ENCODE measurements at places on chromosomes 12 and 14. TPM values are rescaled to one million over a fixed set of nuclear protein-coding genes. Genes with fewer than 3 reads are reported as not detected.

- no peaks in the 10 kb centered on the region for H3K36me3 ChIP-seq
- H3K27me3 ChIP-seq = no peaks in the 10 kb centered on the region
- H3K4me3 ChIP-seq = no peak overlapping the region
- no peak for DNase-seq
- H3K4me1 ChIP-seq = no peaks in the 10 kb centered on the region
- H3K27ac ChIP-seq = no peak overlapping the region
Observed at GRCh38 chr12:4899364-4899763, 10.3 kb upstream of the KCNA1 start.

KRT5 gene
- total RNA-seq = not detected

GRCh38 chr14:23237772-23238594 lies at the start of gene RNF212B:
TSS of gene RNF212B (plus strand) at chr14:23237936. CDS start at chr14:23240346, 2,410 bp downstream.
- no peaks in the 10 kb centered on the region for H3K36me3 ChIP-seq
- peak within 1 kb of the TSS; percentile 7 for H3K4me3 ChIP-seq

NFATC4 gene
- 0.81 TPM for total RNA-seq

P2RX2 gene
- total RNA-seq = not detected

- no peaks in the 10 kb centered on the region for H3K36me3 ChIP-seq
- no peaks in the 10 kb centered on the region for H3K4me1 ChIP-seq
- H3K27ac ChIP-seq = no peak overlapping the region
Observed at GRCh38 chr12:81187686-81188085, 109.8 kb downstream of the ACSS3 start.

- DNase-seq = peak; percentile 94
- H3K27me3 ChIP-seq = no peaks in the 10 kb centered on the region
Observed at GRCh38 chr14:22766457-22767322, at the start of gene OXA1L. TSS of gene OXA1L (plus strand) at chr14:22766688. CDS start at chr14:22766702, 14 bp downstream.

AQP2 gene
- not detected for total RNA-seq

DNA sequence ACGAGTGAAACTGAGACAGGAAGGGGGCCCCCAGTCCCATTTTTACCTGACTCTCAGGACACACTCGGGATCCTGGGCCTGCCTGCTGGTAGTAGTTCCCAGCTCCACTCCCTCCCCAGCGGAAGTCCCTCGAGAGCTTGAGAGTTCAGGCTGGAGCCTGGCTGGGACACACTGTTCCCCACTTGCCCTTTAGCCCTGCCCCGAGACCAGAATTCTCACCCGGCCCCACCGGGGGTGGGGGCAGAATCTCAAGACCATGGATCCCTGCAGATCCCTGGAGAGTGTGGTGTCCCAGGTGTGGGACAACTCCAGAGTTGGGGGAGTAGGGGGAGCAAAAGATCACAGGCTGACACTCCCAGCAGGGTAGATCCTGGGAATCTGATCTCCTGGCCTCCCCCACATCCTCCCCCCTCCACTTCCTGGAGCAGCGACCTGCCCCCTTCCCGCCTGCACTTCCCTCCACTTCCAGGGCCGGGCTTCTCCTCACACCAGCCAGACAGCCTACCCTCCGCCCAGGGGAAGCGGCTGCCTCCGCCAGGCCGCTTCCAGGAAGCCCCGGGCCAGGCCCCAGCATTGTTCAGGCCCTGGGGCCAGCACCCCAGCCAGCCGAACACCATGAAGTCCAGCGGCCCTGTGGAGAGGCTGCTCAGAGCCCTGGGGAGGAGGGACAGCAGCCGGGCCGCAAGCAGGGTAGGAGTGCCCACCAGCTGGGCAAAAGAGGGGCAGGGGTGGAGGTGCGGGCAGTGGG lies at the start of gene TNS2:
Gene TNS2, plus strand, starts transcription at position 495 of the 748 bp plus-strand sequence. Its CDS starts 121 bp downstream, at position 616.
- no peak for DNase-seq
- H3K4me3 ChIP-seq = no peak within 1 kb of the TSS
- H3K27ac ChIP-seq = peak within 1 kb of the TSS; percentile 31
- peaks cover 14% of the 10 kb centered on the region for H3K4me1 ChIP-seq
- no peaks in the 10 kb centered on the region for H3K27me3 ChIP-seq

LRRC10 gene
- total RNA-seq = not detected

DNA sequence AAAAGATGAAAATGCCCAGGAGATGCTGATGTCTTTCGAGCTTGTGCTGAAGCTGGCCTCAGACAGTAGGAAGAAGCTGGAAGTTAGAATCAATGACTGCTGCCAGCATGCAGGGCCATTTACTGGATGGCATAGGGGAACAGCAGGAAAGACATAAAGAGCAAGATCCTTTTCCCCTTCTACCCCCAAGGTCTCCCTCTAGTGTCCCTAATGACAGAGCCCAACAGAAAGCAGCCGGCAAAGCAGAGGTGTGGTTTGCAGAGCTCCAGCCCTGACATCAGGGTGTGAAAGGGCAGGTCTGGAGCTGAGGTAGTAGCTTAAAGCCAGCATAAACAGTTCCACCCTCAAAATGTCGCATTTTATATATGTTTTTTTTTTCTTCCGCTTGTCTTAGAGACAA lies 1560.7 kb upstream of the TMEM132C start:
- no peak for DNase-seq
- H3K36me3 ChIP-seq = no peaks in the 10 kb centered on the region
- H3K4me1 ChIP-seq = no peaks in the 10 kb centered on the region
- no peak overlapping the region for H3K27ac ChIP-seq
- H3K27me3 ChIP-seq = no peaks in the 10 kb centered on the region

SERPINA10 gene
- total RNA-seq = not detected

TPH2 gene
- total RNA-seq = not detected

FGD6 gene
- 0.75 TPM for total RNA-seq

KRT4 gene
- total RNA-seq = not detected

DNA sequence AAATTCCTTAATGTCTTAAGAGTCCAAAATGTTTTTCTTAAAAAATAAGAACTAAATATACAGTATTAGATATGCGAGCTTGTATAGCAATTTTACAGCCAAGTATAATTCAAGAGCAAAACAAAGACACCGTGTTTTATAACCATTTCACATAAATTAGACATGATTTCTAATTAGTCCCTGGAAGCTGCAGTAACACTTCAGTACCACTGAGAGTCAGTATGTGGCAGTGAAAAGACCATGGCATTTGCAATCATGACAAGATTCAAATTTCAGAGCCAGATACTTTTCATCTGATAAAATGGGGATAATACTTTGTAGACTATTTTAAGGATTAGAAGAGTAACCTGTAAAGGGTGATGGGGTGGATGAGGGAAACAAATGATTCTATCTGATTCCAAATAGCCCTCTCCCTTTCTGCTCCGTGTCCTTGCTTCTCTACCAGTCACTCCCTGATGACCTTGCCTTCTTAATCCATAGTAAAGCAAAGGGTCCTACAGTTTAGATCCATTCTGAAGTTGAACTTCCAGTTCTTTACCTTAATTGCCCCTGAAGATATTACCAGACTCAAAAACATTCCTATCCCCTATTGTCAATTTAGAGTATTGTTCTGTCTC lies 145.4 kb upstream of the ABCD2 start:
- no peak overlapping the region for H3K27ac ChIP-seq
- H3K27me3 ChIP-seq = no peaks in the 10 kb centered on the region
- DNase-seq = peak; percentile 1
- no peaks in the 10 kb centered on the region for H3K4me1 ChIP-seq
- no peak overlapping the region for H3K4me3 ChIP-seq

- H3K27me3 ChIP-seq = no peaks in the 10 kb centered on the region
- DNase-seq = no peak
- no peak overlapping the region for H3K27ac ChIP-seq
- no peaks in the 10 kb centered on the region for H3K4me1 ChIP-seq
Observed at GRCh38 chr14:71441126-71441525, 491.1 kb upstream of the RGS6 start.

DNA sequence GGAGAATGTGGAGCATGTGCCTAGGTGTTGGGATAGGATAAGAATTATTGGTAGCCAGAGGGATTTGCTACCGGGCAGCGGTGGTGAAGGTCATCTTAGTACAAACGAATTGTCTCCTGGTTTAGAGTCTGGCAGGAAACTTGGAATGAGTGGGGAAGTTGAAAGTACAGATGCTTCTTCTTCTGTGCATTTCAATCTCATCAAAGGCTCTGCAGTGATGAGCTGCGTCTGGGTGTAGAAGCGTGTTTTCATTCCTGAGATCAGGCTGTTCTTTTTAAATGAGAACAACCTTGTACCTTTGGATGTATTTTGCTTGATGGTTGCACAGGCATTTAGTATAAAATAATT lies 2.1 kb downstream of the WNK1 start:
- peaks cover 37% of the 10 kb centered on the region for H3K4me1 ChIP-seq
- H3K27ac ChIP-seq = peak overlapping the region; percentile 57
- no peak for DNase-seq
- no peaks in the 10 kb centered on the region for H3K27me3 ChIP-seq

DNA sequence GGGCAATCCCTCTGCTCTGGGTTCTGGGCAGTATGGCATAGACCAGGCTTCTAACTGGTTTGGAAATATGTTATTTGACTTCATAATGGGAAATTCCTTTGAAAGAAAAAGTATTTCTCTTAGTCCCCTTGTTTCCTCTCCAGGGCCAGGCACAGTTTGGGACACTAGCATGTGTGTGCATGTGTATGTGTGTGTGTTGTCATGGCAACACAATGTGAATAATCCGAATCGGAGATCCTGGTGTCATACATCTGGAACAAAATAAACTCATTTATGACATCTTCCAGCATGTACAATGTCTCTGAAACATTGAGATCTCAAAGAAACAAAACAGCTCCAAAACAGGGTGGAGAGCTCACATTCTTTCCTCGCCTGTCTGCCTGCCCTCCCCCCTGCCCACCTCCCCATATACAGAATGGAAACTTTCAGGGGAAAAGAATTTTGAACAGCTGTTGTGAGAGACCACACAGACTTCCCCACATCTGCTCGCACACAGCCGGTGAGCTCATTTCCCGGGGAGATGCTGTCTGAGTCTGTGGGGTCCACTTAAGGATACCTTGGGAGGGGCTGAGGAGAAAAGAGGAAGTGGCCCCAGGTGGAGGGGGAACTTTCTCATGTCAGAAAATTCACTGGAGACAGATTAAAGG lies 55.5 kb upstream of the PARP11 start:
- H3K27ac ChIP-seq = no peak overlapping the region
- no peaks in the 10 kb centered on the region for H3K36me3 ChIP-seq
- peaks cover 28% of the 10 kb centered on the region for H3K4me1 ChIP-seq
- H3K27me3 ChIP-seq = no peaks in the 10 kb centered on the region
- no peak overlapping the region for H3K4me3 ChIP-seq
- no peak for DNase-seq
